Brain microvascular endothelial cell (primary cell): ENCODE measurements at places on chromosomes 5 and 9.

DNA sequence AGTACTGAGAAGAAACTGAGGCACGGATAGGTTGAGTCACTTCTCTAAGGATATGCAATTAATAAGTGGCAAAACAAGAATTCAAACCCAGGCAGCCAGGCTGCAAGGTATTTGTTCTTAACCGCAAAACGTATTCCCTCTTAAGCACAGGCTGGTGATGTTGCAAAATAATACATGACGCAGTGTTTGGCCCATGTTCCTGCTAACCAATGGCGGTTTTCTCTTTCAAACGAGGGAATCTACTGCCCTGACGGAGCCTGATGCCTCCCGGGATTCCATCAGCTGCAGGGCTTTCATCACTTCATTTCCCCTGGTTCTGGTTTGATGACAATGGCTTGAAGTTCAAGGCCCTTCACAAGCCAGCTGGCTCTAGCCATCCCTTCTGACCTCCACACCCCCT, 154.8 kb downstream of the SLIT3 start:
- DNase-seq, result no peak

- no peak for DNase-seq
These were observed 2.7 kb upstream of the CLPTM1L start for GRCh38 chr5:1347571-1347970.

GRCh38 chr9:131840751-131841702, 101.2 kb upstream of the RAPGEF1 start:
- DNase-seq, result no peak

GRCh38 chr5:173530547-173530946, 85.9 kb downstream of the BOD1 start:
- no peak for DNase-seq

DNA sequence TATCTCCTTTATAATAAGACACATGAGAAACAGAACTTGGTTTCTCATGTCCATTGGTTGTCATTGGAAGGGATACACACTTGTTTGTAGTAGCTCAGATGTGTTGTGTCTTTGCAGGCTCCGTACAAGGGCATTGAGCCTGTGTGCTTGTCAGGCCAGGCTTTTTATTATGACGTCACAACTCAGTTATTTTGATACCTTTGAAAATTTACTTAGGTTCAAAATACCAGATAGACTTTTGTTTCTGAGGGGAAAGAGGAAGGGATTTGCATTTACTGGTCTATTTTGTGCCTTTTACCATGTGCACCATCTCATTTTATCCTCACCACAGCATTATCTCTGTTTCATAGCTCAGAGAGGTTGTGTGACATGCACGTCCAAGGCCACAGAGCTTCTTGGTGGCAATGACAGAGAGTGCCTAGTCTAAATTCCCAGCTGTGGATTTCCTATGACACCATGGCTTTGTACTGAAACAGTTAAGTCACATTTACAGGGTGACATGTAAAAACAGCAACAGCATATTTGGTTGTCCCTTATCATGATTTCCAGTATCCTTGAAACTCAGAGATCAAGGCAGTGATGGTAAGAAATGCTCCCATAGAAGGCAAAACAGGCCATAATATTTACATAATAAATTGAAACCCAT, 268.7 kb downstream of the AOPEP start:
- DNase-seq, result no peak

DNA sequence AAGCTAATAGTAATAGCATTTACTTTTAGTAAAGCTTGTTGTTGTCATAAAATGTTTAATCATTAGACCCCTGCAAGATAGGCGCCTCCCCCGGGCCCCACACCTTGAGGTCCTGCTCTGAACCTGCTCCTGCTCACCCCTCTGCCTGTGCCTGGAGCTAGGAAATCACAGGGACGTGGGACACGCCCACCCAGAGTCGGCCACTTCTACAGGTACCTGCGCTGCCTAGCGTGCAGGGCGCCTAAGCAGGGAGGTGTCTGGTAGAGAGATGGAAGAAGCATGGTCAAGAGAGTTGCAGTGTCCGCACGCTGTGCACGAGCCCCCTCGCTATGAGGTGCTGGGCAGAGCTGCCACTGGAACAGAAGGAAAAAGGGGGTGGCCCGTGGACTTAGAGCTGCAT, 52.6 kb downstream of the HINT1 start:
- no peak for DNase-seq

DNA sequence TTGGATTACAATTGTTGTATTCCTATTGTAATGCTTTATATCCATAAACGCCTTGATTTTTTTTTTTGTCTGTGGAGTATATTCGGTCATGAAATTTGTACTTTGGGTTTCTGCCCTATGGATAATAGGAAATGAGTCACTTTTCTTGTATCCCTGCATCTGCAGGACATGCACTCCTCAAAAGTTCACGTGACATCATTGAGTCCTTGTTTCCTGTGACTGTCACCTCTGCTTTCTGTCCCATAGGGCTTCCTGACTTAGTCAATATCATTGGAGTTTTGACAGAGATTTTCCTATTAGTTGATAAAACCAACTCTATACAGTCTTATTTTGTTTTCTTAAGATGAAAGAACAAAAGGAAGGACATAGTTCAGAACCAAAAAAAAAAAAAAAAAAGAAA, 356.3 kb downstream of the MAT2B start:
- no peak for DNase-seq

DNA sequence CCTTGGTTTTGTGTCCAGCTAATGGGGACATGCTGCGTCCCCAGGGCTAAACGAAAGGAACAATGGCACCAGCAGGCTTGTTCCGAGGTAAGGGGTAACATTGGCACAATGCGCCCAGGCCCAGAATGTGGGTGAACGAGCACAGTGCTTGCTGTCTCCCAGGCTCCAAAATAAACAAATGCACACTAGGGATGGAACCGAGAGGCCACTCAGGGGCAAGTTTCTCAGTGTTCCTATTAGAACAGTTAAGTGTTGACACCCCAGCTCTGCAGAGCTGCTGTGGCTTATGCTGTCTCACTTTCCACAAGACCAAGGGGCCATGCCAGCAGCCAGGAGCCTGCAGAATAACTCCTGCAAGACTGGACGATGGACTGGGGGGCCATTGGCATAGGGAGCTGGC, 492.4 kb downstream of the GADD45G start:
- DNase-seq, result no peak

DNA sequence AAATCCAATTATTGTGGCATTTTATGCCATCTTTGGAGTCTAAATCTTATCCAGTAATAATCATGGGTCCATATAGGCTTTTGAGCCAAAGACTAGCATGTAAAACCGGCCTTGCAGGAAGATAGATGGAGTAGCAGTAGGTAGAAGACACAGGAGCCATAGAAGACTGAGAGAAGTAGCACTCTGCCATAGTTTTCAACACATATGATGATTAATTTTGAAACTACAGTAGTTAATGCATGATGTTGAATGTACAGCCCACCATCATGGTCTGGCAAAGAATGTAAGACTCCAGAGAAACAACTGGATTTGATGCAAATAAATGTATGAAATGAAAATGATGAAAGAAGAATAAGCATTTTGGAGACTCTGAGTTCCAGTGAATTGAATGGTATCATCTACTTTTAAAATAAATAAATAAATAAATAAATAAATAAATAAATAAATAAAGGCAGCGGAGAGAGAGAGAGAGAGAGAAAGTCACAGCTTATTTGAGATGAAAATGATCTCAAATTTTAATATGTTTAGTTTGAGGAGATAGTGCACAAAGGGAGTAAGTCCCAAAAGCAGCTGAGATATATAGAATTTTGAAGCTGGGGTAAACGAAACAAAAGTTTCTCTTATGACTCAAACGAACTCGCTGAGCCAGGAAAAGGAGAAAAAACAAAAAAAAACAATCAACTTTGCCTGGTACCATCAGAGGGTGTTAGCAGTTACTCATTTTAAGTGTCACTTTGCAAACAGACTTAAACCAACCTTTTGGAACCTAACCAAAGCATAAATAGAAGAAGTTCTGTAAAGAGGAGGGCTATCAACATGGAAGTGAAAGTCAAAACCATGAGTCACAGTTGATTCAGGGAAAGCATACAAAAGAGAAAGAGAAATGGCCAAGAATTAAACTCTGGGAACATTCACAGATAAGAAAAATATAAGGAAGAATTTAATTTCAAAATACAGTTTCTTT, 388.7 kb downstream of the CETN3 start:
- DNase-seq, result peak; percentile 75

GRCh38 chr9:98227883-98228282, 27.6 kb downstream of the TBC1D2 start:
- DNase-seq, result no peak

DNA sequence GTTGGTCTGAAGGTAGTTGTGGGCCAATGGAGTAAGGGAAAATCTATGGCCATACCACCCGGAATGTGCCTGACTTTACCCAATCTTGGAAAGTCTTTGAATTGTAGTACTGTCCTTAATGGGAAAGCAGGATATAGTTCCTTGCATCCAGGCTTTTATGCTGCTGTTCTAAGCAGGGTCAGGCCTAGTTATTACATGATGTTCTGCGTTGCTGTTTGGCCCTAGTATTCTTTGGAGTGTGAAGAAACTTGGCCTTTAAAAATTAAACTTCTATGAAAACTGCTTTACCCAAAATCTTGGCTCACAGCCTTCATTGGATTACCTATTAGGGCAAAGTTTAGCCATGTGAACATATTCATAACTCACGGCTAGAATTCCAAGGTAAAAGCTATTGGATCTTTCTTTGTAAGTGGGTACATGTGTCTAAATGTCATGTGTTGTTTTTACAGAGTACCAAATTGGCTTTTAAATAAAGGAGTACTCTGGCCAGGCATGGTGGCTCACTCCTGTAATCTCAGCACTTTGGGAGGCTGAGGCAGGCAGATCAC, 211.1 kb downstream of the DTWD2 start:
- no peak for DNase-seq

DNA sequence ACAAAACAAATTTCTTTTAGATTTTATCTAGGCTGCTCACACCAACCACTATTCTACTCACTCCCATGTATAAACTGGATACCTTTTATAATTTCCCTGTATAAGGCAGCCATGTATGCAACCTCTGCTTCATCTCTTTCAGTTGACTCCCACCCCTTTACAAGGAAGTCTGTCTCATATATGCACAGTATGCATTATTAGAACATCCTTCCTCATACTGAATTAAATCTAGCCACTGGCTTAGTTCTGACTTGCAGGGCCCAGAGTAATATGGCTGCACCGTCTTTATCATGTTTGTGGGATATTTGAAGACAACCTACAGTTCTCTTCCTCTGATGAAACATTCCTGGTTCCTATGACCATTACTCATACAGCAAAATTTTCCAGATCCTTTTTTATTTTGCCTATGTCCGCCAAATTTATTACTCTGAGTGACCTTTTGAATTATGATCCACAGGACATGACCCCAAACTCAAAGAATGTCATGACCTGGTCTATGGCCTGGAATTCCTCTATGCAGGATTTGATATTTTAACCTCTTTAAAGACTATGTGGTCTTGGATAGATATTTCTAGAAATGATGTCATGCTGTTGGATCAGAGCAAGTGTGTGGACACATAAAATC, 76.6 kb upstream of the ITGA1 start:
- DNase-seq, result no peak

- DNase-seq, result peak; percentile 28
These were observed 48.7 kb downstream of the CHD1 start for GRCh38 chr5:98880151-98880550.

- DNase-seq, result no peak
These were observed 703.4 kb upstream of the GRAMD2B start for GRCh38 chr5:125719681-125720347.

DNA sequence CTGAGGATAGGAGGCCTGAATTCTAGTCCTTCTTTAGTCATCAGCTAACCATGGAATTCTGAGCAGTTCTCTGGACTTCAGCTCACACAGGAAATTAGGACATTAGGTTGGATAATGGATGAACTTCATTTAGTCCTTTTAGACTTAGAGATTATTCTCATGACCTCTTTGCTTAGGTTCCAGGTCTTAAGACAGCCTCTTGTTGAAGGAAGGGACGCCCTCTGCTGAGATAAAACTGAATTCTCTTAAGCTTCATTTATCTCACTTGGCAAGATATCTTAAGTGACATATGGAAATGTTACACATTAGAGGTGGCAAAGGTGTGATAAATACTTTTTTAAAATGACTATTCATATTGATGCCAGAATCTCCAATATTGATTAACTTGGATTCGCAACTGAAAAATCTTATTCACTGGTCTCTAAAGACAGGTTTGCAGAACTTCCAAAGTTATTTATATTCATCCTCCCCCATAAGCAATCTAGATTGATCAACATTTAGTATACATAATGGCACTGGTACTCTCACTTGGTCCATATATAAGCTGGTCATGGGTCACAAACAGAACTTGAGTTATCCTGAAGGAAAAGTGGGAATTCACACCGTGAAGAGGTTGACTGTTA, 16.9 kb upstream of the ZNF366 start:
- peak; percentile 61 for DNase-seq

GRCh38 chr5:123605822-123606221, 93.8 kb downstream of the CSNK1G3 start:
- no peak for DNase-seq

GRCh38 chr9:118459913-118460312, 755.7 kb downstream of the TLR4 start:
- no peak for DNase-seq

DNA sequence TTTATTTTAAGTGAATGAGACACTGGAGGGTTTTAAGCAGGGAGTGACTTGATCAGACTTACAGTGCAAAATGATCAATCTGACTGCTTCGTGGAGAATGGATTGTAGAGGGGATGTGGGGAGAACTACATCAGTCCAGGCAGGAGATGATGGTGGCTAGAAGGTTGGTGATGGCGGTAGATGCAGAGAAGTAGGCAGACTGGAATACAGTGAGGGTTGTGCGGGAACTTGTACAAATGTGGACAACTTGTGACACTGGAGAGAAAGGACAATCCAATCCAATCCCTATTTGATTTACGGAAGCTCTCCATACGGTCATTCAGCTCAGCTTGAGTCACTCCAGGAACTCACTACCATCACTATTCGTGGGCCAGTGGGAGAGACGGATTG, 593 bp downstream of the TIGD6 start:
- DNase-seq, result no peak

- DNase-seq, result no peak
These were observed 98.1 kb upstream of the ERBIN start for GRCh38 chr5:65828022-65828896.

GRCh38 chr5:142491270-142491669, 166.4 kb upstream of the SPRY4 start:
- DNase-seq, result no peak

DNA sequence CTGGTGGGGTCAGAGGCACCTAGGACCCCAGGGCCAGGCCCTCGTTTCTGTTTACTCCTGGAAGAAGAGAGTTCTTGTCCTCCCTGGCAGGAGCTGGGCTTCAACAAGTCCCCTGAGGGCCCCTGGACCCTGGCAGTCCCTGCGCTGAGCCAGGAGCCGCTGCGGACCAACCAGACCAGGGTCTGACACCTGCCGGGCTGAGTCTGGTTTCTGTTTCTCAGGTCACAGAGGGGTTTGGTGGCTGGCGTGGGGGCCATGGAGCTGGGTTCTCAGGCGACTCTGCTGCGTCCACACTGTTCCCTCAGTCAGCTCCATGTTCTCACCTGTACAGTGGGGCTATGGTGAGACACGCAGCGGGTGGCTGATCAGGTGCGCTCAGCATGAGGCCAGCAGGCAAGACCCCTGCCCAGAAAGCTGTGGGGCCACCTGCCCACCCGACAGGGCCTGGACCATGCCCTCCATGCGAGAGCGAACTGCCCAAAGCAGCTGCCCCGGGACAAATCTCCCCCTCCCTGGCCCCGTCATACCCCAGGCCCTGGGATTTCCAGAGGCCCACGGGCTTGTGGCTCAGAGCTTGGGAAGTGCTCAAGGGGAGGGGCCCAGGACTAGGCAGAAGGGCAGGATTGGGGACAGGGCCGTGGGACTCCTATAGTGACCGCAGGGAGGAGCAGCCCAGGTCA, 17.9 kb upstream of the NOTCH1 start:
- DNase-seq, result no peak

GRCh38 chr9:72300873-72301272, 64.1 kb downstream of the ZFAND5 start:
- no peak for DNase-seq
